ENCODE measurements at places on chromosomes 5 and 9. TPM values are rescaled to one million over a fixed set of nuclear protein-coding genes. Genes with fewer than 3 reads are reported as not detected.

DNA sequence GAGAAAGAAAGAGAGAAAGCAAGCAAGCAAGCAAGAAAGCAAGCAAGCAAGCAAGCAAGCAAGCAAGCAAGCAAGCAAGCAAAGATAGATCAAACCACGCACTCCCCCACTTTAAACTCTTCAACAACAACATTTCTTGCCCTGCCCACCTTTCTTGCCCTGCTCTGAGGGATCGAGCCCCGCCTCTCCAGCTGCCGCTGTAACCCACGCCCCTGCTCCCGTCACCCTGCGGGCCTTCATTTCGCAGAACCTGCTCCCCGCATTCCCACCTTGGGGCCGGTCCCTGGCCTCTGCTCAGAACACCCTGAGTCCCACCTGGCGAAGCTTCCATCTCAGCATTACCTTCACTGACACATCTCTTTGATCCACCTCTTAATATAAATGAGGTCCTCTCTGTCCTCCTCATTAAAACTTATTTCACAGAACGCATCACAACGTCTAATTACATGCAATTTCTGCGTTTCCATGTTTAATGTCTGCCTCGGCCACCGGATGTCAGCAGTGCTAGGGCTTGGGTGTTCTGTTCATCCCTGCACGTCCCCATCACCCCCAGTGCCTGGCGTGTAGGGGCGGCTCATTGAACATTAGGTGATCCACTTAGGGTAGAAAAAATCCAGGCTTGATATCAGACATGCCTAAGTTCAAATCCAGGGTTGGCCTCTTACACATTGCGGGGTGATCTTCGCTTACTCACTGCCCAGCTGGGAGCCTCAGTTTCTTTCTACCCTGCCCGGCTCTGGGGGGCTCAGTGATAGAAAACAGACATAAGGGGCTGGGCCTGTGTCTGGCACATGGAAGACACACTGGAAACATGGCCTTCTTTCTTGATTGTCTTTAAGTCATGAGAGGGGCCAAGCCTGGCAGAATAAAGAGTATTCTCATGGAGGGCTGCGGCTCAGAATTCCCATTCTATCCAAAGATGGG, 187.6 kb downstream of the DAB2IP start:
- H3K4me1 ChIP-seq, result no peaks in the 10 kb centered on the region
- H3K27ac ChIP-seq, result no peak overlapping the region
- H3K27me3 ChIP-seq, result no peaks in the 10 kb centered on the region
- H3K4me3 ChIP-seq, result no peak overlapping the region
- H3K36me3 ChIP-seq, result no peaks in the 10 kb centered on the region

DNA sequence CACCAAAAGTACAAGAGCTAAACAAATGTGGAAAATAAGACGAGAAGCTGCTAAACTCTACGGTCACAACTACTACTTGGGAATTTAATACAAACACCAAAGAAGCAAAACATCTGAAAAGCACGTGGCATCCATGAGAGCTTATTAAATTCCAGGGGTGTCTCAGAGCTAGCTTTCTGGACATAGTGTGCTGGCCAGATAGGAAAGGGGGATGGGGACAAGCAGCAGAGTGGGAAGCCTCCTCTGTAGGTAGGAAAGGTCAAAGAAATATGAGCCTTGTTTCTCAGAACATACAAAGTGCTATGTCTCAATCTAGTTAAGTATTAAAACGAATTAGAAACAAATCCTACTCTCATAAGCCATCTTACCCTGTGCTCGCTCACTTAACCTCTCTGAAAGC, 51.3 kb upstream of the GOLPH3 start:
- H3K4me3 ChIP-seq, result no peak overlapping the region
- DNase-seq, result no peak
- no peaks in the 10 kb centered on the region for H3K4me1 ChIP-seq
- no peaks in the 10 kb centered on the region for H3K36me3 ChIP-seq

DNA sequence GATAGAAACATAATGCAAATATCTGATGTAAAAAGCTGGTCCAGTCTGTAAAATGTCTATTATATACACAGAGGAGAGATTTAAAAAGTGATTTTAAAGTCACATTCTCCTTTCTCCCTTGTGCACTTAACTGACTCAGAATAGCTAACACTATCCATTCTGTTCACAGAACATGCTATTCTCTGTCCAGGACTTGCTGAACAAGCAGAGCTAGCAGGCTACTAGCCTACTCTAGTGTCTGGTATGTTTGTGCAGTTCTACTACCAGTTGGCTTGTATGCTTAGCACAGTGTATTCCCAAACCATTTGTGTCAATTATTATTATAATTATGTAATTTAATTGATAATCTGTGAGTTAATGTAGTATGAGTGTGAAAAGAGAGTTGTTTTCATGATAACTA, 161.7 kb upstream of the NUDT12 start:
- H3K27me3 ChIP-seq, result no peaks in the 10 kb centered on the region
- no peaks in the 10 kb centered on the region for H3K4me1 ChIP-seq
- no peaks in the 10 kb centered on the region for H3K36me3 ChIP-seq
- no peak overlapping the region for H3K4me3 ChIP-seq
- no peak for DNase-seq

DNA sequence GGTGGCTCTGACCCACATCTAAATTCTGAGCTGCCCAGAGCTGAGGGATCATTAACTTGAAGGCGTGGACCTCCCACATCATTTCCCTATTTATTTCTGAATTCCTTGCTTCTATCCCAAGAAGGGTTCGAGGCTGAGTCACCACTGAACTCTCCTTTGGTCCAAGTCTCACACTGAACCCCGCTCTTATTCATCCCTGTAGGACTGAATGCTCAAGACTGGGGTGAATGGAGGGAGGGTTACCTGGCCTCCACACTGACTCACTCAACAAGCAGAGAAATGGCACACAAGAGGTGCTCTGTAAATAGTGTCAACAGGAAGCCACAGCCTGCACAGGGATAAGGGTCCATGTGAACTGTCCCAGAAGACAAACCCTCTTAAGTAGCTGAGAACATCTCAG, 79.1 kb upstream of the FSTL4 start:
- no peak overlapping the region for H3K27ac ChIP-seq
- no peak for DNase-seq
- no peaks in the 10 kb centered on the region for H3K36me3 ChIP-seq
- peaks cover 26% of the 10 kb centered on the region for H3K27me3 ChIP-seq
- no peaks in the 10 kb centered on the region for H3K4me1 ChIP-seq
- no peak overlapping the region for H3K4me3 ChIP-seq

Gene TRAF2
- 15.4 TPM for polyA plus RNA-seq

Gene TMOD1
- polyA plus RNA-seq, result 3.3 TPM

Gene LEAP2
- 3.2 TPM for polyA plus RNA-seq
